Breast epithelium (tissue), 4 donors: ENCODE measurements at places on chromosomes 13 and 19. TPM values are rescaled to one million over a fixed set of nuclear protein-coding genes. Genes with fewer than 3 reads are reported as not detected.

CLC gene
- total RNA-seq = not detected

DNA sequence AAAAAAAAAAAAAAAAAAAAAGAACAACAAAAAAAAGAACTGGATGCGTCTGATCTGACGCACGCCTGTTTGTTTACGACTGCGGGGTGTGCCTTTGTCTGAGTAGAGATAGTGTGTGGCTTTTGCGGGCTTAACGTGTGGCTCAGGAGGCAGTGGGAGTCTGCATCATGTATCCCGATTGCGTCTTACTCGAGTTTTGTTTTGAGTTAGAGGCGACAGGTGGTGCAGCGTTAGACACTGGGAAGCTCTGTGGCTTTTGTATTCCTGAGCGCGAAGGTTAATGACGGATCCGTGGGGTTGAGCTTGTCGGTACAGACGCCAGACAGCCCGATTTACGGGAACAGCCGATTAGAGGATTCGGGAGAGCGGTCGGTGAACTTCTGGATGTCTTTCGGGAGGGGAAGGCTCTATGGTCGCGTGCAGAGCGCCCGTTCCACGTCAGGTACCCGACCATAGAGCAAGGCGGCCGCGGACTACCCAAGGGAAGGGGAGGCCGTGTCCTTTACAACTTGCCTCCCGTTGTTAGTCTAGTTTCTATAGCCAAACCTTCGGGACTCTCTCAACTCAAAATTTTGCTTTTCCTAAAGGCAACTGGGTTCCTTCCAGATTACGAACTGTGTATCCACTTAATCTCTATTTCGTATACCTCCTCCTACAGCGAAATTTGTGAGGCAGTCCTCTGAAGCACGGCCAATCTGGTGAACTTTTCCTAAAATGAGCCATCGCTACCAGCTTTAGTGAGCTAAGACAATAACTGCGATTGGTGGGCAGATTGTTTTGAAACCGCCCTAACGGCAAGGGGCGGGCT is 926 bp upstream of the HNRNPUL1 start:
- H3K4me3 ChIP-seq = peak overlapping the region; percentile 73
- no peaks in the 10 kb centered on the region for H3K36me3 ChIP-seq
- no peaks in the 10 kb centered on the region for H3K27me3 ChIP-seq
- DNase-seq = peak; percentile 71

DNA sequence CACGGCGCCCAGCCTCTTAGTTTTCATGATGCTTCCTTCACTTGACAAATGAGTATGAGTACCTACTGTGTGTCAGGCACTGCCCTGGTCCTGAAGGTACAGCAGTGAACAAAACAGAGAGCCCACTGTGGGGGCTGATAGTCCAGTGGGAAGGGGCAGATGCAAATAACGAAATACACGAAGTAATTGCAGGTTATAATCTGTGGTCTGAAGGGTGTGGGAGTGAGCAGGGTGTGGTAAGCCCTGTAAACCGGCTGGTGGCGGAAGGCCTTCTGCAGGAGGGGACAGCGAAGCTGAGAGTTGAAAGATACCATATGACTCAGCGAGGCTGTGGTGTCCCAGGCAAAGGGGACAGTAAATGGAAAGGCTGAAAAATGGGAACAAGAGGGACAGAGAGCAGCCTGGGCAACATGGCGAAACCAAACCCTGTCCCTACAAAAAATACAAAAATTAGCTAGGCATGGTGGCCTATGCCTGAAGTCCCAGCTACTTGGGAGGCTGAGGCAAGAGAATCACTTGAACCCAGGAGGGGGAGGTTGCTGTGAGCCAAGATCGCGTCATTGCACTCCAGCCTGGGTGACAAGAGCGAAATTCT is 60.5 kb downstream of the MAP4K1 start:
- H3K27me3 ChIP-seq = no peaks in the 10 kb centered on the region
- H3K27ac ChIP-seq = no peak overlapping the region
- H3K4me1 ChIP-seq = no peaks in the 10 kb centered on the region
- no peak overlapping the region for H3K4me3 ChIP-seq
- H3K36me3 ChIP-seq = no peaks in the 10 kb centered on the region

DNA sequence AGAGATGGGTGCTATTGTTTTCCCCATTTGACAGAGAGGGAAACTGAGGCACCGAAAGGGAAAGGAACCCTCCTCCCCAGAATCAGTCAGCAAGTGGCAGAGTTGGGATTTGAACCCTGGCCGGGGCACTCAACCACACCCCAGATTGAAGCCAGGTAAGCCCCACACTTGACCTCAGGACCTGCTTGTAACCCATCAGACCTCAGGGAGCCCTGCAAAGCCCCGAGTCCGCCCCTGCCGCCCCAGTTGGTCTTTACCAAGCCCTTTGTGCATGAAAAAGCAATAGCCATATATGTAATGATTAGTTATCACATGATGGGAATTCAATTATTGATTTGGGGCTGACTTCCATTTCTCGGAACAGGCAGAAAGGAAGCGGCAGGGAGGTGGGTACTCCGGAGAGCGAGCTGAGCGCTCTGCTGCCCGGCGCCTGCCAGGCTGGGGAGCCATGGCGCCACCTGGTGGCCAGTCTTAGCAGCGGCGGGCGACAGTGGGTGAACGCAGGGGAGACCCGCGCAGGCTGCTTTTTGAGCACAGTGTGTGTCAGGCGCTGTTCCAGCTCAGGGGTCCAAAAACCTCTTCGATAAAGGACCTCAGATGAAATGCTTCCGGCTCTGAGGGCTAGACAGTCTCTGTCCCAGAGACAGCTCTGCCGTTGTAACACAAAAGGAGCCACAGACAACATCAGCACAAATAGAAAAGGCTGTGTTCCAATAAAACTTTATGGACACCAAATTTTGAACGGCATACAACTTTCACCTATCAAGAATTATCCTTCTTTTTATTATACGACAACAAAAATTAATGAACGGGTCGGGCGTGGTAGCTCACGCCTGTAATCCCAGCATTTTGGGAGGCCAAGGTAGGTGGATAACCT is 82.9 kb upstream of the CACNA1A start:
- DNase-seq = peak; percentile 41
- H3K27me3 ChIP-seq = peaks cover 18% of the 10 kb centered on the region
- H3K36me3 ChIP-seq = no peaks in the 10 kb centered on the region
- H3K4me1 ChIP-seq = no peaks in the 10 kb centered on the region

CEACAM20 gene
- not detected for total RNA-seq

LYPD3 gene
- 5.2 TPM for total RNA-seq

LRRC63 gene
- total RNA-seq = 0.33 TPM

CNOT3 gene
- total RNA-seq = 23.4 TPM

DNA sequence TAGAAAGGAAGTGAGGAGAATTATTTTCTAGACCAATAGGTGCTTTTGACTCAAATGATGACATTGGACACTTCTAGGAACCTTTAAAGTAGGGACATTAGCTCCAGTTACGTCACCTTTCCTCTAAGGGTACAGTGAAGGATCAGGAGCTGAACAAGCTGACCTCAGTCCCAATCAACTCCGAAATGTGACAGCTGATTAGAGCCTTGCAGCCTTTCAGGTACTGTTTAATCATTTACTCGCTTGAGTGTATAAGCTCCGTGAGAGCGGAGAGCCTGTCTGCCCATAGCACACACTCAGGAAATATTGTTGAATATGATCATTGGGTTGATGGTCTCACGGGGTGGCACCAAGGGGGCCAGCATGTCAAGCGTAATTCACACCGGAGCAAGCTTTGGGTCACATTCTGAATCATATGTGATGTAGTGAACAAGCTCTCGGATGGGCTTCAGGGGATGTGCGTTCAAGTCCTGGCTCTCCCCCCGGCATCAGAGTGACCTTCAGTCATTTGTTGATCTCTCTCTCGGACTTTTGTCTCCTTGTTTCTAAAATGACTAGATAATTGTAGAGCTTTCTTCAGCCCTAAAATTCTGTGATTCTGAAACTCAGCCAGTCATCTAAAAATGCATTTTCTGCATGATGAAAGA is 141.9 kb downstream of the ZIC5 start:
- no peak overlapping the region for H3K4me3 ChIP-seq
- no peak overlapping the region for H3K27ac ChIP-seq
- H3K4me1 ChIP-seq = no peaks in the 10 kb centered on the region
- DNase-seq = no peak

OR7C1 gene
- total RNA-seq = 0.98 TPM

ZNF790 gene
- total RNA-seq = 5.6 TPM

- H3K4me3 ChIP-seq = no peak overlapping the region
- no peak for DNase-seq
- H3K27ac ChIP-seq = peak overlapping the region; percentile 49
- no peaks in the 10 kb centered on the region for H3K4me1 ChIP-seq
Measured at GRCh38 chr13:30696278-30697176, 38.8 kb upstream of the ALOX5AP start.

ATP4B gene
- total RNA-seq = not detected

KIR2DL3 gene
- total RNA-seq = not detected

DNA sequence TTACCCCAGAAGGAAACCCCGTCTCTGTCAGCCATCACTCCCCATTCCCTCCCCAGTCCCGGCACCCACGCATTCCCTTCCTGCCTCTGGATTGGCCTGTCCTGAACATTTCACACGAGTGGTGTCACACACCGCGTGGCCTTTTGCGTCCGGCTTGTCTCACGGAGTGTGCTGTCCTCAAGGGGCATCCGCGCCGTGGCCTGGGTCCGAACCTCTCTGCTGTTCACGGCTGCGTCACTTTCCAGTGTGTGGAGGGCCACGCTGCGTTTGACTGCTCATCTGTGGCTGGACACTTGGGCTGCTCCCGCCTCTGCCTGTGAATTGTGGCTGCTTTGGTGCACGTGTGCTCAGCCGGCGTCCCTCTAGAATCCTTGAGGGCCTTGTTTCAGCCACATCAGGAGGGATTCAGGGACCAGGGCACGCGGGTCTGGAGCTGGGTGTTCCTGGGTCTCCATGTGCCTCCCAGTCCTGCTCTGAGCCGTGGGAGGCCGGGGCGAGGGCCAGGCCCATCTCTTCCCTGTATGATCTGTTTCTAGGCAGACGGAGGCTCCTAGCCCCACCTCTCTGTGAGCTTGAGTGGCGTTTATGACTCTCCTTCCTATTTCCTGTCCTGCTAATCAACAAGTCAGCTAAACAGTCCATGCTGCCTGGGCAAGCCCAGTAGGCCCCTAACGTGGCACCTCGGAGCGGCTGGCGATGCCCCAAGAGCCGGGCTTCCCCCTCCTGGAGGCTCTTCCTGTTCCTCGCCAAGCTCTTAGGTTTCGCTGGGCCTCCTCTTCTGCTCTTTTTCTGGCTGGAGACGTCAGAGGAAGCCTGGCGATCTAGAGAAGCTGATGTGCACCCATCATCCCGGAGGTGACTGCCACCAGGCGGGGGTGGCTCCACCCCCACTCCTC is 8.1 kb downstream of the STK11 start:
- DNase-seq = peak; percentile 41
- H3K4me3 ChIP-seq = no peak overlapping the region
- H3K4me1 ChIP-seq = peaks cover 16% of the 10 kb centered on the region
- H3K36me3 ChIP-seq = no peaks in the 10 kb centered on the region

DNA sequence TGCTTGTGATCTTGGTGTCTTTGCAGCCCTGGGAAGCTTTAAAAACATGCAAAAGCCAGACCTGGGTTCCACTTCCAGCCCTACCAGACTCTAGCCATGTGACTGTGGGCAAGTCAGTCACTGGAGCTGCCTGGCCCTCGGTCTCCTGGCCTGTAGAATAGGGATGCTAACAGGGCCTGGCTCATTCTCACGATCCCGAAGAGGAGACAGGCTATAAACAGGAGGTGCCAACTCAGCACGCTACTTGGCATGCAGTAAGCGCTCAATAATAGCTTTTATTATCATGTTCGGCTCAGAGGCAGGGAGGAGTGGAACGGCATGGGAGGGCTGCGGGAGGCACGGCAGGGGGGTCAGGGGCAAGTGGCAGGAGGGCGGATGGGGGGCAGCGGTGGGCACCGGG is 1.7 kb downstream of the CTXN1 start:
- no peak for DNase-seq
- H3K36me3 ChIP-seq = no peaks in the 10 kb centered on the region

RNF113B gene
- not detected for total RNA-seq

DNA sequence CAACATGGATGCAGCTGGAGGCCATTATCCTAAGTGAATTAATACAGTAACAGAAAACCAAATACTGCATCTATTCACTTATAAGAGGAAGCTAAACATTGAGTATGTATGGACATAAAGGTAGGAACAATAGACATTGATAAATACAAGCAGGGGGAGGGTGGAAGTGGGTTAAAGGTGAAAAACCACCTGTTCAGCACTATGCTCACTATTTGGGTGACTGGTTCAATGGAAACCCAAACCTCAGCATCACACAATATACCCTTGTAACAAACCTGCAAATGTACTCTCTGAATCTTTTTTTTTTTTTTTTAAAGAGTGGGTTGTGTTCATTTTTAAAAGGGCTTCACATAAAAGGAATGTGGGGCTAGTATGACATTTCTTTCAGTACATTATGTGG is 26.9 kb upstream of the CPB2 start:
- H3K4me1 ChIP-seq = no peaks in the 10 kb centered on the region
- H3K27me3 ChIP-seq = no peaks in the 10 kb centered on the region
- no peak overlapping the region for H3K27ac ChIP-seq
- H3K36me3 ChIP-seq = no peaks in the 10 kb centered on the region

DNA sequence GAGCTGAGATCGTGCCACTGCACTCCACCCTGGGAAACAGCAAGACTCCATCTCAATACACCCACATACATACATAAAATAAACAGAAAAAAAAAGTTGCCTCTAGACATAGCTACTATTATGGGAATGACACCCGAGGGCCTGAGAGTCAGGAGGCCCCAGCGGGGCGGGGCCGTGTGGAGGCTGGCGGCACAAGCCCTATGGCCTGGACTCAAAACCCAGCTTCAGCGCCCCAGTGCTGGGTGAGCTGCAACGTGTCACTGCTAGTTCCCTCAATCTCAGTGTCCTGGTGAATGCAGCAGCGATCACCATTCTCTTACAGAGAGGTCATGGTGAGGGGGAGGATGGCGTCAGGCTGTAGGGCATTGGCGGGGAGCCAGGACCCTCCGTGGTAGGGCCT is 9.2 kb upstream of the ZSCAN1 start:
- no peaks in the 10 kb centered on the region for H3K4me1 ChIP-seq
- no peaks in the 10 kb centered on the region for H3K36me3 ChIP-seq
- no peak overlapping the region for H3K4me3 ChIP-seq

IGFL4 gene
- total RNA-seq = not detected
